ENCODE measurements at places on chromosomes 2 and 18.

GRCh38 chr2:169623235-169623634 lies 39.1 kb downstream of the PPIG start:
- no peak for DNase-seq

DNA sequence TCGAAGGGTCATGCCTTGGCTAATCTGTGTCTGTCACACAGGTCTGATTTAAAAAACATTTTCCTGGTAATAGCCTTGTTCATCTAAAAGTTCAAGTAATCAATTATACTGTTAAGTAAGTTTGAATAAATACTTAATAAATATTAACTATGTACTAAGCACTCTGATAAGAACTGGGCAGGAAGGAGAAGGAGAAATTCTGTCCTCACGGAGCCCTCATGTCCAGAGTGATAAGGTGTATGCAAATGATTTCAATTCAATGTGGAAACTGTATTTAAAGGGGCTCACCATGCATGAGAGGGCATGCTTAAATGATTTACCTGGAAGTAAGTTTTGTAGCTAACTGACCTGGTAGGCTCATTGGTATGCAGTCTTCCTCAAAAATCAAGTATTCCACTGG lies 94.0 kb upstream of the LYPD6 start:
- no peak for DNase-seq

DNA sequence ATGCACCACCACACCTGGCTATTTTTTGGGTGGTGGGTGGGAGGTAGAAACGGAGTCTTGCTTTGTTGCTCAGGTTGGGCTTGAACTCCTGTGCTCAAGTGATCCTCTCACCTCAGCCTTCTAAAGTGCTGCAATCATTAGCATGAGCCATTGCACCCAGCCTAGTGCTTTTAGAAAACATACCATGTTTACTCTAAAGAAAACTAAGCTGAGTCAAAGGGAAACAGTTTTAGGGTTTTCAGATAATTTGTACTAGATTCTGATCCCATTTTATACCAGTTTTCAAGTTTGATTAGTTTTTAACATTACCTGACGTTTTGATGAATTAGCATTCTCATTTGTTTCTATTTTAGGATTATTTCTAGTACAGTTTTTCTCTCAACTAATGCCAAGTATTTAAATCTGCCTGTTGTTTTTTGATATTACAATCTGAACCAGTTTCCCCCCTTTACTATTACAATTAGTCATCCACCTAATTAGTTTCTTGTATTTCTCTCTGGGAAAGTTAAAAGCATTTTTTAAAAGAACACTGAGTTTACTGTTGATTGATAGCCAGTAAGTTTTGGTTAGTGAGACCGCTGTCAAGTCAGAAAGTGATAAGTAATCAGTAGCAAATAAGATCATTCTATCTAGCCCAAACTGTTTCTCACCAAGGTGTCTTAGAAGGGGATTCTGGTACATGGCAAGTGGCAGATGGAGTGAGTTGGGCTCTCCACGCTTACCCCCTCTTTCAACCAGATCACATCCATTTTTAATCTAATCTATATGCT lies 24.2 kb upstream of the TBR1 start:
- no peak for DNase-seq

DNA sequence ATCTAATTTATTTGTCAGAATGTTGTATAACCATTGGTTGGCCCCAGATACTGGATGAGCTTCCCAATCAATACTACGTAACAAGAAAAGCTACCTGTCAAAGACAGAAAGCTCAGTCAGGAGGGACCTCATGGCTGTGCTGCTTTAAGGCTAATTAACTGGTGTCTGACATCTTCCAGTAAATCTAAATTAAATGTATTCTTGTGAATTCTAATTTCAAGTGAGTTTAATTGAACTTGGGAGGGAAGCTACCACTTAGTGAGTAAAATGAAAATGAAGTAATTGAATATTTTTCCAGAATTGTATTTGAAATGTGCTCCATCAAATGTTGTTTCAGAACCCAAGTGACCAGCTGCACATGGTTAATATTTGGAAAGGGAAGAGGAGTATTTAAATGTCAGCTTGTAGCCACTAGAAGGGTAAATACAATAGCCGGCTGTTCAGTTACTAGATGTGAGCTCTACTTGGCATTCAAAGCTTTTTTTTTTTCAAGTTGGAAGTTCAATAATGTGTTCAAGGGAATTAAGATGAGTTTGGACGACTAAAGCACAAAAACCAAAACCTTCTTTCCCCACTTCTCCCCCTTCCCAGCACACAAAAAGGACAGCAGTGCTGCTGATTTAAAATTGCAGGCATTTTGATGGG lies 62.0 kb downstream of the GPR39 start:
- DNase-seq, result no peak

- DNase-seq, result no peak
Observed at GRCh38 chr2:102550151-102550550, 69.2 kb upstream of the SLC9A2 start.

DNA sequence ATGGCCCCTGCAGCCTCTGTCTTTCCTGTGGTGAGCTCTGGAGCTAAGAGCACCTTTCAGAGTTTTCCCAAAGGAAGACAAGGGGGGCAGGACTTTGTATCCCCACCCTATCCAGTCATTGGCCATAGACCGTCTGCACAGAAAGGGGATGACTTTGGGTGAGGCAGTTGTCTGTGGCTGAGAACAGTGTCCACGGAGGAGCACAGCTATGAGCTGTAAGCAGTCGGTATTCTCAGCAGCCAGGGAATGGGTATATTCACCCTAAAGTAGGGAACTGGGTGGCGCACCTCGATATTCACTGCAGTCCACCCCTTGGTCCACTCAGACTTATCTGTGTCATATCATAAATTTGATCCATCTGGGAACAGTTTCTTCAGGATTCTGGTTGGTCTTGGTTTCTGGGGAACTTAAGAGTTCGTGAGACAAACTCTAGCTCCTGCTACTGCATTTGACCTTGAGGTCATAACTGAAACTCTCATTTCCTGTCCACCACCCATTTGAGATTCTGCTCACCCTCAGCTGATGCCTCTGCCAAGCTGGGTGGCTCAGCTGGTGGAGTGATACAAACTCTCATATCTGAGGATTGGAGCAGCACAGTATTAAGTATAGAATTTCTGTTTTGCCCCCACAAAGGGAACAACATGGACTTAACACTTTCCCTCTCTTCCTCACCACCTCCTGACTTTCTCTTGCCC lies 45.2 kb upstream of the SCG2 start:
- no peak for DNase-seq

GRCh38 chr2:120762341-120763061 lies 26.8 kb downstream of the GLI2 start:
- DNase-seq, result no peak

- no peak for DNase-seq
Observed at GRCh38 chr2:69084492-69084891, 71.5 kb downstream of the ANTXR1 start.

GRCh38 chr2:70671092-70671675 lies 96.8 kb downstream of the ADD2 start:
- DNase-seq, result no peak

- no peak for DNase-seq
Observed at GRCh38 chr18:57025540-57025939, 121.3 kb upstream of the BOD1L2 start.

DNA sequence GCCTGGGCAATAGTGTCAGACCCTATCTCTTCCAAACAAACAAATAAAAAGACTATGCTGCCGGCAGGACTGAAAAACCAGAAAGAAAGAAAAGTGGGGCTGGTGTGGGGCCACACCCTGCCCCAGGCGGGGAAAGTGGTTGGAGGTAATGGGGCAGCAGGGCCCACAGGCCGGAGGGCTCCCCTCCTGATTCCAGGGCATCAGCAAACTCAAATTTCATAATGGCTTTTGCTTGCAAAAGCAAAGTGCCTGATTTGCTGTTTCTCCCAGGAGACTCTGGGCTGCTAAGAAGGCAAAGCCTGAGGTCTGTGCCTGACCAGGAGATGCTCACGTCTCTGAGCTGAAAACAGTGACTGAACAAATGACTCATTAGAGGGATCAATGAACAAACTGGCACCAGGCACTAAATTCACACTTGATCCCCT lies 121.9 kb downstream of the HDAC4 start:
- DNase-seq, result no peak

GRCh38 chr2:25377822-25378421 lies 36.2 kb upstream of the DNMT3A start:
- DNase-seq, result no peak

DNA sequence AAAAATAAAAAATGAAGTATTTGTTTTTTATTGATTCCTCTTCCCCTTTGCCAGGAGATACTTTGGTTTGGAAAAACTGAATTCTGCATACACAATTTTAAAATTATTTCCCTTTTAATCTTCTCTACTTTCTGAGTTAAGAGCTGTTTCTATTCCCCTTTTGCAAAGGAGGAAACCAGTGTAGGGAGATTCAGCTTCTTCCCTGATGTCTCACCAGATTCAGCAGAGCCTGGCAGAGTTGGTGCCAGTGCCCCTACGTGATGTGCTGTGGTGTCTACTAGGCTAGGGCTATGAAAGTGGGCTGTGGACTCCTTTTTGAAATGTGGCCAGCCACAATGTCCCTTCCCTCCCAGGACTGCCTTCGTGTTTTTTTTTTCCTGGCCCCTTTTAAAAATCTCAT lies 2.4 kb downstream of the RPE start:
- DNase-seq, result no peak
